NCI-H1105 treated with DMSO at 0.1 percent for 48 hours (cell line): ENCODE measurements at places on chromosomes 13 and 19.

DNA sequence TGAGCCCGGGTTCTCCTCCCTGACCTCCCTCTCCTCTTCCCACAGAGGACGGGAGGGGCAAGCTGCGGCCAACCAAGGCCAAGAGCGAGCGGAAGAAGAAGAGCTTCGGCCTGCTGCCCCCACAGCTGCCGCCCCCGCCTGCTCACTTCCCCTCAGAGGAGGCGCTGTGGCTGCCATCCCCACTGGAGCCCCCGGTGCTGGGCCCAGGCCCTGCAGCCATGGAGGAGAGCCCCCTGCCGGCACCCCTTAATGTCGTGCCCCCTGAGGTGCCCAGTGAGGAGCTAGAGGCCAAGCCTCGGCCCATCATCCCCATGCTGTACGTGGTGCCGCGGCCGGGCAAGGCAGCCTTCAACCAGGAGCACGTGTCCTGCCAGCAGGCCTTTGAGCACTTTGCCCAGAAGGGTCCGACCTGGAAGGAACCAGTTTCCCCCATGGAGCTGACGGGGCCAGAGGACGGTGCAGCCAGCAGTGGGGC, 162.2 kb downstream of the KDM4B start:
- DNase-seq: no peak

GRCh38 chr19:29812080-29812880, 489 bp downstream of the CCNE1 start:
- no peak for DNase-seq

DNA sequence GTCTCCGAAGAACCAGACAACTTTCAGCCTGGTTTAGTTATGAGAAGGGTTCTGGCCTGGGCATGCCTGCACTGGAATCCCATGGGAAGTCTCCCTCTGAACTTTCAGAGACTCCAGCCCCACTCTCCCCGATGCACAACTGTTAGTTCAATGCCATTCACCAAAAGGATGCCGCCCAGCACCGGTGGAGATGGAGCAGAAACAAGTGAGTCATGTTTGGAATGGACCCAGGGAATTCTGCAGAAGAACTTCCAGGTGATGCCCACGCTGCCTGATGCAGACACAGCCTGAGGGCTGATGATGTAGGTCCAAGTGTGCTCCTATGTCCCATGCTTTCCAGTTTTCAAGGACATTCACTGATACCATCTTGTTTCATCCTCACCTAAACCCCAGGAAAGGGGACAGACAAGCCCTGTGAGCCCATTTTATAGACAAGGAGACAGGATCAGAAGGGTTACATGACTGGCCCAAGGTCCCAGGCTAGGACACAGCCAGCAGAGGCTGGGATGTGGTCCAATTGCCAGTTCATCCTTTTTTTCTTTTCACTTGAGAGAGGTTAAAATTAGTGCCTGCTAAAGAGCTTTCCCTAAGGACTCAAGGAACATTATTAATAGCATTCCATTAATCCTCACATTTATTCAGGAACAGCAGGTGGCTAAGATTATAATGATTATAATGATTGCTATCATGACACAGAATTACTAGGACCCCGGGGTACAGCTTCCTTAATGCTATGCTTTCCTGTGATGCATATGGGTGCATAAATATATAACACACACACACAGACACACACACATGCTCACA, 39.5 kb downstream of the SIAH3 start:
- no peak for DNase-seq

DNA sequence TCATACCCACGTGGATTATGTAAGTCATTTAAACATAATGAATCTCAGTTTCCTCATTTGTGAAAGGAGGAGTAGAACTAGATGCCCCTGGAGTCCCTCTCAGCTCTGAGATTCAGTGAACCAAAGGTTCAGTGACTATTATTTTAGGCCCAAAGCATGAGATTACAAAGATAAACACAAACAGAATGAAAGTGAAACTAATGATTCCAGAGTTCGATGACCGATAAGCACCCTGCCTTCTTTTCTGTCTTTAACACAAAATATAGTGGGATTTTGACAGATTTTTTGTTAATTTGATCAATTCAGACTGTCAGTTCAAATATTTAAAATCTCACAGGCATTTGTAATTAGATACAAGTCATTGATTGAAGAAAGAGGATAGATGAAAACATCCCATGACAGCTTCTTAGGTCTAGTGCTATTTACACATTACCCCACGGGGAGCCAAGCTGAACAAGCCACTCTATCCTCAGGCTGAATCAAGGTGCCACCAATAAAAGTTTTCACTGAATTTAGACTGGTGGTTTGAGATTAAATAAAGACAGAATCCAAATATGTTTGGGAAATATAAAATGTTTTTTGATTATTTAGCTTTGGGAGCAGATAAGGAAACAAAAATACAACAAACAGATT, 64.6 kb upstream of the RAP2A start:
- DNase-seq: no peak

- no peak for DNase-seq
Observed at GRCh38 chr13:20824762-20825476, 51.2 kb upstream of the EEF1AKMT1 start.

GRCh38 chr13:38575427-38575826, 111.5 kb upstream of the FREM2 start:
- DNase-seq: no peak

- no peak for DNase-seq
Observed at GRCh38 chr19:47821460-47822020, at the start of gene CRX. Gene CRX, plus strand, starts transcription at chr19:47821937. Its CDS starts 12,507 bp downstream, at chr19:47834444.
